ENCODE measurements at places on chromosomes 13 and 19.
A peak's percentile ranks its signal among the peaks of the same experiment; 100 is the strongest.

DNA sequence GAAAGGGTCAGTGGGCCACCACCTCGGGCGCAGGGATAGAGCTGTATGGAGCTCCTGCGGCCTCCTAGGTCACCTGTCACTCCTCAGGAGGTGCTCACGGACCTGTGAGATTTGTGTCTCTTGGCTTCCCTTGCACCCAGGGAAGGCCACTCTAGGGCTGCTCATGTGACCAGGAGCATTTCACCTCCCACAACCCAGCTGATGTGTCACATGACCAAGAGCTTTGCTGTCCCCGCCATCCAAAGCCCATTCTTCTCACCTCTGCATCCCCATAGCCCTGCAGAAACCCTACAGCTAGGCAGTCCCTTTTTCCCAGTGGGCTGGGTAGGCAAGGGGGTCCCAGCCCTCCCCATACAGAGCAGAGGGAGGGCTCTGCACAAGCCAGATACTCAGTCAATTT lies 51.2 kb downstream of the TSHZ3 start:
- DNase-seq = no peak

DNA sequence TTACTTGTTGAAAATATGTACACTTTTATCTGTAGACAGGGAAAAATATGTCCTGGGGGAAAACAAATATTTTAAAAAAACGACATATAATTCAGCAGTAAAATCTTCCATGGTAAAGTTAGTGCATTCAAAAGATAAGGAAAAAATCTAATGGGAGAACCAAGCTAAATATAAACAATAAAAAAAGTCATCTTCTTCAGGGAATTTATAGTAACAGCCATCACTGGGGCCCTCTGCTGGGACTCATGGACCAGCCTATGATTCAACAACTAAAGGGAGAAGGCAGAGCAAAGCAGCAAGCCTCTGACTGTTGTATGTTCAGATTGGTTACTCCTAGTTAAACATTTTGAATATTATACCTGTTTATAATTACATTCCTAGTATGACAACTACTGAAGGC lies 93.0 kb downstream of the ITGBL1 start:
- no peak for DNase-seq

GRCh38 chr19:15107061-15108010 lies at the start of gene SYDE1:
SYDE1 (plus strand) TSS chr19:15107401; CDS start chr19:15107434, 33 bp downstream.
- DNase-seq = peak; percentile 88

GRCh38 chr13:89066868-89067466 lies 1395.8 kb downstream of the SLITRK5 start:
- peak; percentile 84 for DNase-seq

- DNase-seq = no peak
Observed at GRCh38 chr13:24135674-24136300, 24.7 kb upstream of the SPATA13 start.

GRCh38 chr13:46687810-46688209 lies 109.2 kb downstream of the ESD start:
- DNase-seq = no peak

GRCh38 chr19:10639836-10640235 lies 14.3 kb upstream of the ILF3 start:
- DNase-seq = no peak

- no peak for DNase-seq
Observed at GRCh38 chr13:43792076-43792881, 5.5 kb upstream of the ENOX1 start.

DNA sequence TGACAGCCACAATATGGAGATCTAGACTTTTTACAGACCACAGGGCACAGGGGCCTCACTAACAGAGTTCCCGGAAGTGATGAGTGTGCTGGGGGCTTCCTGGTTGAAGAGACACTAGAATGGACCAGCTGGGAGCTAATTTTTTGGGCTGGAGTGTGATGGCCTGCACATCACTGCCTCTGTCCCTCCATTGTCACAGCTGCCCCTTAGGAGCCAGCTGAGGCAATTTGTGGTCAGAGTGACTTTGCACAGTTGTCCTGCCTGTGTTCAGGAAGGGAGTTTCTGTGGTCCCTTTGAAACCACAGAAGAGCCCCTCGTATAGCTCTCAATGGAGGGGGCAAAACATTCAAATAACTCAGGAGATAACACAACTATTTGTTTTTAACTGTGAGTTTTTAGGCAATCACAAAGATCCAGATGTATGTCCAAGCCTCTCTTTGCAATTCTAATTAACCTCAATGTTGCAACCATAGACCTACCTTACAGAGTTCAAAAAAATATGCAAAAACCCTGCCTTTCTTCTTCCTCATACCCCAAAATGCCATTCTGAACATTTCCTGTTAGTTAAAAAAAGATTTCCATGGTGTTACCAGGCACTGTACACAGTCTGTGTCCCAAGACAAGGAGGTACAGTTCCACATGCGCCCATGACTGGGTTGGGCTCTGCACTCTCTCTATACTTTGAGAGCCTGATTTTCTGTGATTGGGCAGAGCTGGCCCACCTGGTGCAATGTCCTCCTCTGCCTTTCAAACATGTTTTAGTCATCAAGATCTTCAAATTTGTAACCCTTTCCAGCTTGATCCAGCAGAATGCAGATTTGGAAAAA lies 2.4 kb downstream of the ALOX5AP start:
- no peak for DNase-seq

DNA sequence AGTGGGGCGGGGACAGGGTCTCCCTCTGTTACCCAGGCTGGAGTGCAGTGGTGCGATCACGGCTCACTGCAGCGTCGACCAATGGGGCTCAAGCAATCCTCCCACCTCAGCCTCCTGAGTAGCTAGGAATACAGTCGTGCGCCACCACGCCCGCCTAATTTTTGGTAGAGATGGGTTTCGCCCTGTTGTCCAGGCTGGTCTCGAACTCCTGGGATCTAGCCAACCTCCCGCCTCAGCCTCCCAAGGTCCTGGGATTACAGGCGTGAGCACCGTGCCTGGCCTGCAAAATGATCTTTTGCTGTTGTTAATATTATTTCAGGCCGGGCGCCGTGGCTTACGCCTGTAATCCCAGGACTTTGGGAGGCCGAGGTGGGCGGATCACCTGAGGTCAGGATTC lies 621 bp upstream of the TGDS start:
- DNase-seq = no peak

- DNase-seq = peak; percentile 60
Observed at GRCh38 chr13:43077461-43077860, 54.1 kb downstream of the DNAJC15 start.

Data from lung (tissue), 17 donors.